Thymus (tissue), 14 donors: ENCODE measurements at places on chromosomes 13 and 19. TPM values are rescaled to one million over a fixed set of nuclear protein-coding genes. Genes with fewer than 3 reads are reported as not detected.

DNA sequence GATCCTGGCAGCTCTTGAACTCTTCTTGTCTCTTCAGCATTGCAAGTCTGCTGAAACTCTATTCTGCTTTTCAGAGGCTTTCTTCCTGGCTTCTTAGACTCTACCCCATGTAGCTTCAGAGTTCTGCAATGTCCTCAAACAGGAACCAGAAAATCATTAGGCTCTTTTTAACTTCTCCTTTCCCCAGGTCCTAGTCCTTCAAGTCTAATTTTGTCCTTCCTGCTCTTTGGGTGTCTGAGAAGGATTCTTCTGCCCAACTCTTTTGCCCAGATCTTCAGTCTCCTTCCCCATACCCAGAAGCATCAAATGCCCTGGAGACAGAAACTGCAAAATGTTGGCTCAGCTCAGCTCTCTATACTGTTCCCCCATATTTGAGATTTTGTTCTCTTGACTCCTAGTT is 50.0 kb upstream of the CALM3 start:
- no peak for DNase-seq

DNA sequence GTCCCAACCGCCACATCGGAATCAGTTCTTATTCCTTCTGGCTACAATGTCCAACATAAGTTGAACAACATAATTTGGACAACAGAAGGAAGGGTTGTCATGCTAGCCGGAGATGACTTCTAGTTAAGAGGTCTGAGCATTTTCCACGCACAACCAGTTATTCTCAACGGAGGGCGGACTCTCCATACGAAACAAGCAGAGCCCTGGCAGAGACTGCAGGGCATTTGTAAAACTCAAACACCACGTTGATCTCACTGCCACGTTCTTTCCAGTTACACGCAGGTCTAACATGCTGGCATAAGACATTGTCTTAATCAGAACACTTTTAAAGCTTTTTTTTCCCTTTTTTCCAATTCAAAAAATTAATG is 38.3 kb upstream of the DCUN1D2 start:
- DNase-seq: no peak

ASPDH gene
- 0.57 TPM for total RNA-seq

GJA3 gene
- under 0.01 TPM for total RNA-seq

- no peak for DNase-seq
Observed at GRCh38 chr13:75507027-75508001, 25.3 kb upstream of the TBC1D4 start.

GRCh38 chr13:97535614-97536013 is 101.6 kb downstream of the RAP2A start:
- no peak for DNase-seq
